NCI-H1930 (cell line): ENCODE measurements at places on chromosomes 7 and 10.

DNA sequence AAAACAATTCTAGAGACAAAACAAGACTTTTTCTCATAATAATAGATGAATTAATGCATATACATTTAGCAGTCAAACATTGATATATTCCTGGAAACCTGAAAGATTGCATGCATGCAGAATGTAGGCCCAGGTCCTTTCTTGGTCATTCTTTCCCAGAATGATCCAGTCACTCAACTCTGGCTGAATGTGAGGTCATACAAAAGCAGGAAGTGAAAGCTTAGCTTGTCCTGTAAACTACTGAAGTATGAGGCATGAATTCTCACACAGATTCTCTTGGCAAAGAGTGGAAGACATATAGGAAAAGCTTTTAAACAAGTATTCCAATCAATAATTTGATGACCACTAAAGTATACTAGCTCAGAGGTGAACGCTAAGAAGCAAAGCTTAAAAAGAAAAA lies 253.9 kb downstream of the PPP1R3A start:
- DNase-seq: no peak

GRCh38 chr10:52539463-52539862 lies 225.4 kb downstream of the DKK1 start:
- no peak for DNase-seq

- DNase-seq: no peak
Measured at GRCh38 chr7:30930621-30931020, 19.0 kb downstream of the AQP1 start.

DNA sequence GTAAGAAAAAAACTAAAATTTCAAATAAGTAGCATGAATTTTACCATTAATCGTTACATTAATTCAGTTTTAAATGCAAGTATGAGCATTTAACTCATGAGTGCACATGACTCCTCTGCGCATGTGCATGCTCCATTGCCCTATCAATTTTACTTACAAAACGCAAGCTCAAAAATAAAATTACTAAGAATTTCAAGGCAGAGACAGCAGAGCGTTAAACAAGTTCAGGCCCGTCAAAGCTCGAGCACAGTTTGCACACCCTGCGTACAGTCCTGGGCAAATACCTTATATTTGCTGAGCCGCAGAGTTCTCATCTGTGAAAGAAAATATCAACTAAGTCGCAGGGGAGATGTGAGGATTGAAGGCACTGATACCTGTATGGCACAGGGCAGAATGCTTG lies 373.6 kb downstream of the BBS9 start:
- DNase-seq: no peak

GRCh38 chr7:21023841-21024484 lies 237.3 kb upstream of the SP8 start:
- DNase-seq: no peak

DNA sequence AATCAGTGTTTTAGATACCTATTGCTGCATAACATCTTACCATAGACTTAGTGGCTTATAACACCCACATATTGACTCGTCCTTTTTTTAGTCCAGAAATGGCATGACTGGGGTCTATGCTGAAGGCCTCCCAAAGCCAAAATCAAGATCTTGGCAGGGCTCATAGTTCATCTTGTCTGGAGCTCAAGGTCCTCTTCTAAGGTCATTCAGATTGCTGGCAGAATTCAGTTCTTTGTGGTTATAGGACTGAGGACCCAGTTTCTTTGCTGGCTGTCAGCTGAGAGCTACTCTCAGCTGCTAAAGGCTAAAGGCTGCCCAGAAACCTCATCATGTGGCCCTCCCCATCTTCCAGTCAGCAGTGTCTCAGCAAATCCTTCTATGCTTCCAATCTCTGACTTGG lies 165.5 kb downstream of the FAM107B start:
- no peak for DNase-seq

GRCh38 chr10:34006471-34006870 lies 672.0 kb upstream of the NRP1 start:
- no peak for DNase-seq

DNA sequence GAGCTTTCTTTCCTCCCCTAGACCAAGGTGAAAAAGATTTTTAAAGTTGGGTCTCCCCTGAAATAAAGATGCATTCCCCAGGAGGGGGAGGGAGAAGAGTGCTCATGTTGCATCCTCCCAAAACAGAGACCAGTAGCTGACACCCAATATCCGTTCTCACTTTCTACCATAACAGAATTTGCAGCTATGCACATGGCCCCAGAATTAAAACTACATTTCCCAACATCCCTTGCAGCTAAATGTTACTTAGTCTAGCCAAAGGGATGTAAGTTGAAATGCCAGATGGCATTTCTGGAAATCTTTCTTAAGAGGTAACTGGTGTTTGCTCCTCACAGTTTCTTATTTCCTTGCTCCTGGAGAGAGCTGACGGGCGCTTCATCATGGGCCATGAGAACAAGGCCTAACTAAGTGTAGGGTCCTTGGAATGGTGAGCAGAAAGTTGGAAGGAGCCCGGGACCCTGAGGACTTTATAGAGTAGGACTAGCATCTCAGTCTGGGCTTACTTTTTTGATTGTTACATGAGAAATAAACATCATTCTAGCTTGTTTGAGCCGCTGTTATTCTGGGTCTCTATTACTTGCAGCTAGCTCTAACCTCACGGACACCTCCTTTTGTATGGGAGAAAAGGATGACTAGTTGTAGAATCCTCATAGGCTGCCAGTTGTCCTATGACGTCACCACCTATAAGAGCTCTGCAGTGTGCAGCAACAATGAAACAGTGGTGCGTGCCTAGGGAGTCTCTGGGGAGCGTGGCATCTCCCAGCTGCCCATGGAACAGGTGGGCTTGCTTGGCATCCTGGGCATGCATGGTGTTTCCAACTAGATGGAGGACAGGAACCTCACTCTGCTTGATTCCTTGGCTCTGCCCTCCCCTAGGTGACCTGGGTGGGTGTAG lies 46.1 kb upstream of the EXOC6 start:
- no peak for DNase-seq

GRCh38 chr10:58302254-58302653 lies 32.6 kb upstream of the UBE2D1 start:
- no peak for DNase-seq

- DNase-seq: no peak
Measured at GRCh38 chr7:151724920-151725584, 151.9 kb downstream of the PRKAG2 start.

DNA sequence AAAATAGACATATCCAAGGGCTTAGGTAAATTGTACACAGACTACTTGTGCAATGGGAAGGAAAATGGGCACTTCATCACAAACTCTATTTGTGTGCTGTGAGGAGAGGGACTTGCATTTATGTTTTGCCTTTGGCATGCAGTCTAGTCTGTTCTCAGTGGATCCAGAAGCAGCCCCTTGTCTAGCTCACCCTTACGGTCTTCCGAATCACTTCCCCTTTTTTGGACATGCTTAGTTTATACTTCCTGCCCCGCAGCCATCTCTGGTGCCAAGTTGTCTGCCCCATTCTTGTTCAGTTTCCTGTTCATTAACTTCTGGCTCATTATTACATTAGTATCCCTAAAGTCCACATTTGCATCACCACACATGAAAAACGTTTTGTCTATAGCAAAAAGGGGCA lies 161.6 kb downstream of the NRCAM start:
- no peak for DNase-seq

- DNase-seq: no peak
Measured at GRCh38 chr7:148856891-148857290, 27.2 kb downstream of the EZH2 start.

GRCh38 chr7:95558864-95559263 lies 37.5 kb downstream of the PDK4 start:
- DNase-seq: no peak

DNA sequence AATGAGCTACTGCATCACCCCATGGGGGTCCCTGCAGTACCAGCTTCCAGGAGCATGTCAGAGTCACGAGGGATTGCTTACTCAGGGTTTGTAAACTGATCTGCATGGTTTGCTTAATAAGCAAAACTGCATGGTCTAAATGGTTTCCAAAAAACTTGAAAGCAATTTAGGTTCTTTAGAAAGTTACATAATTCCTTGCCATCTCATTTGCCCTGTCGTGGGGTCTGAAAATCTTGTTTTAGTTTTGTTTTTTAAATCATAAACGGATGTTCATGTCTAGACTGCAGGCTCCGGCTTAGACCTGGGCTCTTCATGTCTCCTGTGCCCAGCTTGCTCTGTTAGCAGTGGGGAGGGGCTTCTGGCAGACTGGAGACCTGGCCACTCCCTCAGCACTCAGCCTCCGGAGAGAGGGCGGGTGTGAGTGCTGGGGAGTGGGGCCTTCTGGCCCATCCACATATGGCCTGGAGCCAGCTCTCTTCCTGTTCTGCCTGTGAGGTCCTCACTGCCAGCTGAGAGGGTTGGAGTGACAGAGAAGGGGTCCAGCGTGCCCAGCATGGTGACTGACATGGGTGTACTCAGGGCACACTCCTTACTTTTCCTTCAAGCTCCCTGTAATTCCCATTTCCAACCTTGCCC lies 17.5 kb downstream of the PRF1 start:
- no peak for DNase-seq

DNA sequence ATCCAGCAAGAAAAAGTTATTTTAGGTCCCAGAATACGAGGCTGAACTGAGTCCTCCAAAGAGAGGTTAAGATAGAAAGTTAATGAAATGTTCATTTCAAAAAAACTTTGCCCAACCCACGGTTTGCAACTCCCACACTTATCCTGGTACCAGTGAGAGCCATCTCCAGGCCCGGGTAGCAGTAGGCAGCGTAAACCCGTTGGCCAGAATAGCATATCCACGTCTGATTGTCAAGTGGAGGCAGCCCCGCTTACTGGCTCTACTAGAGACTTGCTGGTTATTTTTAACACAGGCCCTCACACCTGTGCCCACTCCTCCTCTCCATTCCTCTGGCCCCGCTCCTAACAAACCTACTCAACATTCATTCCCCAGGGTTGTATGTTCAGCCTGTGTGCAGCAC lies 109.7 kb downstream of the HIP1 start:
- DNase-seq: no peak

- no peak for DNase-seq
Measured at GRCh38 chr7:24781106-24781505, 23.8 kb upstream of the GSDME start.

- no peak for DNase-seq
Measured at GRCh38 chr7:92557249-92557648, 28.7 kb downstream of the RBM48 start.

- DNase-seq: peak; percentile 63
Measured at GRCh38 chr10:106652279-106652678, 512.2 kb downstream of the SORCS1 start.

DNA sequence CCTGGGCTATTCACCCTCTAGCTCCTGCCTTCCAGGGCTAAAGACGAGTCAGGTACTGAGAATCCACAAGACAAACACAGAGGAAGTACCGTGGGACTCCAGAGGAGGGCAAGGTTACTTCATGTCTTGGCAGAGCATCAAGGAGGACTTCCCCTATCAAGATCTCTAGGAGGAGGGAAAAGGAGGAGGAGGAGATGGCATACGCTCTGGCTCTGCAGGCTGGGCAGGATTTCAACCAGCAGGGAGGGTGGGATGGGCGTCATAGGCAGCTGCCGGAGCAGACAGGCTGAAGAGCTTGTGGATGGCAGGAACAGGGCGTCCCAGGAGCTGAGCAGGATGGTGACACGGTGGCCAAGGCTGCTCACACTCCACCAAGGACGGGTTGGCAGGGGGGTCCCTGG lies 21.3 kb downstream of the MDH2 start:
- DNase-seq: no peak

- DNase-seq: no peak
Measured at GRCh38 chr7:130486114-130486953, 5.6 kb upstream of the MEST start.

DNA sequence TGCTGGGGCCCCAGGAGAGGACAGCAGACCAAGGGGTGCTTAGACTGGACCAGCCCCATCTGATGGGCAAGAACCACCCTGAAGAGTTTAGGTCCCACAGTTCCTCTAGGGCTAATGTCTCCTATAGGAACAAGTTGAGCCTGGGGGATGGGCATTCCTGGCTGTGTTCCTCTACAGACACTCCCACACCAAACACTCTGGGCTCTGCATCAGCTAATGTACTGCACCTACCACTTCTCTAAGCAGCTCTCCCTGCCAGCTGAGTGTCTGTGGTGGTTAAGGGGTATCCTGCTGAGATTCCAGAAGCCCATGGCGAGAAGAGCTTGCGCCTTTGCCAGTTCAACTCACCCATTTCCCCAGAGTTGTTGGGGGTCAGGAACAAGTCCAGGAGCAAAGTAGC lies 284.1 kb upstream of the CSTF2T start:
- no peak for DNase-seq

GRCh38 chr10:75397496-75398199 lies 3.9 kb downstream of the ZNF503 start:
- no peak for DNase-seq

GRCh38 chr10:78934532-78934898 lies 134.3 kb upstream of the ZMIZ1 start:
- DNase-seq: no peak

DNA sequence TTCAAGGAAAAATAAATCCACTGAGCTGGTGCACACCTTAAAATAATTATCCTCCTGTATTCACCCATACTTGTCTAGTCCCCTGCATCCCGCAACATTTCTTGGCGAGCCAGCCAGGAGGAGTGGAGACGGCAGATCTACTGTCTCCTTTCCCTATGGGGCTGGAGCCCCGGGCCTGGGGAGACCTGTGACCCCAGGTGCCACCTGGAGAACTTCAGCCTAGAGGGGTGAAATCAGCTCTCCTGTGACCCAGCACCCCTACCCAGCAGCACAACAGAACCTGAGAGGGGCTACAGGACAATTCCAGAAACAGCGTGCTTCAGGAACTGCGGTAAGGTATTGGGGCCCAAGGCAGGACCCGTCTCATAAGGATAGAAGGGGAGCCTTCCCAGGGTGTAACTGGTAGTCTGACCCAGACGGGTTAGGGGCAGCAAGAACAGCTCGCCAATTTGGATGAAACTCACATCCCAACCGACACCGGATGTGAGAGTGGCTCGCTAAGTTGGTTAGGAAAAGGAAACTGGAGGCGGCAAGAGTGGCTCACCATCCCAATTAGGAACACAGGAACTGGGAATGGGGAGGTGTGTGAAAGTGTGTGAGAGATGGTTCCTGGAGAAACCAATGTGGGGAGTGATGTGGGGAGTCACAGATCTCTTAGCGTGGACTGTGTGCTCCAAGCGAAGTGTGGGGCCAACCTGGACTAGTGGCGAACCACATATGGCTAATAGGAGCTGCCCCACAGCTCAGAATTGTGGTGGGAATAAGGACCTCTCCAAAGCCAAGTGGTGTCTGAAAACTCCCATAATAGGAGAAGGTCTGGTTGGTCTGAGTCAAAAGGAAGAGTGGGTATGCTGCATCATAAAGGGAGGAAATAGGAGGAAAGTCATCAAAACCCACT lies 15.1 kb upstream of the DENND2A start:
- DNase-seq: no peak

DNA sequence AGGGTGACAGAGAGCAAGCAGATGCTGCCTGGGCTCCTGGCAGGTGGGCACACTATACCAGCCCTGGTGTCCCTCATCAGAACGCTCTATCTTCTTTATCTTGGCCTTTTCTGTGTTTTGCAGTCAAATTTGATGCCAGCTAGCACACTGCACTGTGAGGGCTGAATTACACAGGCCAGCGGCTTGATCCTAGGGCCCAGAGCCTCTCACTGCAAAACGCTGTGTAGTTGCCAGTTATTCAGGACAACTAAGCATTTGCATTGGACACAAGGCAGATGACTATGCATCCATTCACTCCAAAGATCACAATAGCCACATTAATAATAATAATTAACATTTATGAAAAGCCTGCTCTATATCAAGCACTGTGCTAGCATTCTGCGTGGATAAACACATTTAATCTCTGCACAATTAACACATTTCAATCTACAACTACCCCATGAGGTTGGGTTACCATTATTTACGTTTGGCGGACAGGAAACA lies 100.3 kb downstream of the PAXIP1 start:
- no peak for DNase-seq
